Right ventricle myocardium inferior (tissue), 1 donor: ENCODE measurements at places on chromosomes 6 and 20. TPM values are rescaled to one million over a fixed set of nuclear protein-coding genes. Genes with fewer than 3 reads are reported as not detected.

ME1 gene
- 24.8 TPM for total RNA-seq

SPTLC3 gene
- total RNA-seq = 6.9 TPM

TPMT gene
- 12.0 TPM for total RNA-seq

KCNK15 gene
- 0.32 TPM for total RNA-seq

DDX43 gene
- 0.68 TPM for total RNA-seq

TSPYL4 gene
- total RNA-seq = 27.4 TPM

KIF25 gene
- total RNA-seq = not detected

EPPIN gene
- total RNA-seq = not detected

PRICKLE4 gene
- 3.3 TPM for total RNA-seq
